ENCODE measurements at places on chromosomes 7 and 10.
A peak's percentile ranks its signal among the peaks of the same experiment; 100 is the strongest.

DNA sequence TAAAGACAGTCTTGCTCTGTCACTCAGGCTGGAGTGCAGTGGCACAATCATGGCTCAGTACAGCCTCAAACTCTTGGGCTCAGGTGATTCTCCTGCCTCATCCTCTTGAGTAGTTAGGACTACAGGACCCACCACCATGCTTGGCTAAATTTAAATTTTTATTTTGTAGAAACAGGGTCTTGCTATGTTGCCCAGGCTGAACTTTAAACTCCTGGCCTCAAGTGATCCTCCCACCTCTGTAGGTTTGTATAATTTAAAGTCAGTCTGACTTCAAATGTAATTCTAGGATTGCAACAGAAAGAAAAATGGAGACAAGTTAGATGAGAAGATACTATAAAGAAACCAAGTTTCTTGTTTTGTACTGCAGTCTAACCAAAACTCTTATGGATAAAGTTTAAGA lies 11.5 kb downstream of the TMEM60 start:
- no peak for DNase-seq

- DNase-seq: no peak
Measured at GRCh38 chr10:58740620-58741369, 228.1 kb downstream of the BICC1 start.

GRCh38 chr7:110940756-110941155 lies 150.2 kb upstream of the LRRN3 start:
- DNase-seq: no peak

GRCh38 chr10:91975438-91975837 lies 51.9 kb downstream of the BTAF1 start:
- DNase-seq: no peak

GRCh38 chr7:101868191-101868950 lies 50.9 kb downstream of the CUX1 start:
- no peak for DNase-seq

GRCh38 chr10:80509403-80510161 lies 28.1 kb upstream of the SH2D4B start:
- peak; percentile 94 for DNase-seq

DNA sequence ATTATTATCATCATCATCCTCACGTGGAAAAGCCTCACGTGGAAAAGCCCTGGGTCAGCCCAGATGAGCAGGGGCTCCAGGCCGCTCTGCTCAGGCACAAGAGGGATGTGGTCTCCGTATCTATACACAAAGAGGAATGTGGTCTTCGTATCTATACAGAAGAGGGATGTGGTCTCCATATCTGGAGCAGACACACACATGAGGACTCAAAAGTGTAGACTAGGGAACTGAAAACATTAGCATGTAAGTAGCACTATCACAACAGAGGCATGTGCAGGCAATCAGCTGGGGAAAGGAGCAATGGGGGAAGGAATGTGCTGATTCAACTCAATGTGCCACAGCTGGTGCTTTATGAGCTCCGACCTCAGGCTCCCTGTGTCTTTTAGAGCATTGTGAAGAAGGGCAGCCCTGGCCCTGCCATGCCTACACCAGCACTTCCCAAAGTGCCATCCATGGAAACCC lies 86.5 kb downstream of the PLXNA4 start:
- DNase-seq: no peak

- DNase-seq: no peak
Measured at GRCh38 chr7:123821320-123821719, 23.6 kb upstream of the HYAL4 start.

Data from SJSA1 (cell line).